Stimulated activated CD8-positive, alpha-beta memory T cell treated with anti-CD3 and anti-CD28 coated beads, Interleukin-2, amount 100 ng/mL, for 48 hours (primary cell): ENCODE measurements at places on chromosomes 5 and 9.

GRCh38 chr5:55450050-55450765 is 84.6 kb downstream of the PLPP1 start:
- DNase-seq: no peak

DNA sequence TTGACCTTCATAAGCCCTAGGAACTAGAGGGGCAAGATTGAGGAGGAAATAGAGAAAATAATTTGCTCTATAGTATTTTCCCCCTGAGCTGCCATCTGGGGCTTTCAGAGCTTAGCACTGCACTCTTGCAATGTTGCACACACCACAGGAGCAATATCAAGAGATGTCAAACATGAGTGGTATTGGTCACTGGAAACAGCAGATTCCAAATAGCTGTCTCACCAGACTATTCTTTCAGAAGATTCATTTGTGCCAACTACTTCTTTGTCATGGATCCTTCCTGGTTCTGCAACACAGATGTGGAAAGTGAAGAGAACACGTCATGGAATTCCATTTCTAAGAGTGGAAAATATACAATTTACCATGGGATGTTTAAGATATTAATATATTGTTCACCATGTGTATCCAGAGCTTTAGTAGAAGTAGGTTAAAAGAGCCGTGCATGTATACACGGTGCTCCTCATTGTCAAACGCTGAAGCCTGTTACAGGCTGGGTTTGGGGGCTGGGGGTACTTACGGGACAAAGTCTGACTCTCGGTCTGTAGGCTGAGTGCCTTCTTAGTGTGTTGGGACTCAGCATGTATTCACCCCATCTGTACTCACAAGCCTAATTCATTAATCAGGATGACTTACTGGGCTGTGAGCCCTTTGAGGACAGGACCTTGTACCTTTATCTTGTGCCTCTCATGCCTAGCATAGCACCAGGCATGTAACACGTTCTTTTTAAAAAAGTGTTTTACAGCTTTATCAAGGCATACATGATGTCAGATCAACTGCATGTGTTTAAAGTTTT is 31.4 kb upstream of the GDNF start:
- no peak for DNase-seq

GRCh38 chr5:150740992-150741391 is 17.8 kb downstream of the DCTN4 start:
- no peak for DNase-seq

DNA sequence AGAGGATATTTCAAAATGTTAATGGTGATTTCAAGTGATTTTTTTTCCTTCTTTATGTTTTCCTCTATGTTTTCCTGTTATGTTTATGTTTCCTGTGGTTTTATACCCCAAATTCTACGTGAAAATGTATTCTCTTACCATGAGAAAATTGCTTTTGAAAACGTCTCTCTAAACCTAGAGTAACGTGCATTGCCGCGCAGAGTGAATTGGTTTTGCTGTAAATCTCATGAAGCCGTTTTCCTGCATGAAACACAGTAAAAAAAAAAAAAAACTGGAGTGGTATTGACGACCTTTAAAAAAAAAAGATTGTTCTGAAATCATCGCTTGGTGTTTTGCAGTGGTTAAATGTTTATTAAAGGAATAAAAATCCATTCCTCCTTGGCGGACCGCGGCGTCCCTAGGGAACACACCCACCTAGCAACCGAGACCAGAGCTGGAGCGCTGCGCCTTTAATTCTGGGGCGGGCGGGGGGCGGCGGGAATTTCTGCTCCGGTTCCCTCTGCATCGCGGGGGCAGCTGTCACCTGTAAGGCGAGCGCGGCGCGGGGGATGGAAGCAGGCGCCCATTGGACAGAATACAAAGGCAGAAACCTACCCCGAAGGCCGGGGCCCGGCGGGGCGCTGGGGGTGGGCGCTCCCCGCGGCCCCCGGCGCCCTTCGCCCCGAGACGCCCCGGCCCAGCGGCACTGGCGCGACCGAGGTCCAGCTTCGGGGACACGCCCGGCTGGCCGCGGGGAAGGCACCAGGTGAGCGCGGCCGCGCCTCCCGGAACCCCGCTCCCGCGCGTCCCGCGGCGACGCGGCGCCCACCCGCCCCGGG is at the start of gene SOWAHA:
SOWAHA (plus strand) TSS at position 522 of the 818 bp plus-strand sequence. CDS start 320 bp downstream, outside the sequence.
- DNase-seq: no peak

GRCh38 chr5:24491490-24491889 is 153.3 kb downstream of the CDH10 start:
- no peak for DNase-seq

DNA sequence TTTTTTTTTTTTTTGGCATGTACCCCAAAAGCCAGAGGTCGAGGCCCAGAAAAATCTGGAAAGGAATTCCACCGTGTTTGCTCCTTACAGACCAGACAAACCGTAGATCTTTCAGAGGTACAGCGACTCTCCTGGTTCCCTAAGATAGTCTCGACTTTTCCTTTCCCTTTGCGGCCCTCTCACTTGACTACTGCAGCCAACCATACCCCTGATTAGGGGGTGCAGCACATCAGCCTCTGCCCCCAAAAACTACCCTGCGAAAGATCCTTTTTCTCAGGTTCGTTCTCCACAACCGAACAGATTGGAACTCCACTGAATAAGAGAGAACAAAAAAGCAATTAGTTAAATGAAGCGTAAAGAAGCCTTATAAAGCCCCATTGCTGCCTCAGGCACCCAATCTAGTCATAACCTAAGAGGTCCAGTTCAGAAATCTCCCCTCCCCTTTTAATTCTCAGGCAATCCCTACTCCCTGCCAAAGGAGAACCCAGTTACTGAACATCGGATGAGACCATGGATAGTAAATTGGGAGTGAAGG is 379 bp upstream of the TICAM2 start:
- no peak for DNase-seq

DNA sequence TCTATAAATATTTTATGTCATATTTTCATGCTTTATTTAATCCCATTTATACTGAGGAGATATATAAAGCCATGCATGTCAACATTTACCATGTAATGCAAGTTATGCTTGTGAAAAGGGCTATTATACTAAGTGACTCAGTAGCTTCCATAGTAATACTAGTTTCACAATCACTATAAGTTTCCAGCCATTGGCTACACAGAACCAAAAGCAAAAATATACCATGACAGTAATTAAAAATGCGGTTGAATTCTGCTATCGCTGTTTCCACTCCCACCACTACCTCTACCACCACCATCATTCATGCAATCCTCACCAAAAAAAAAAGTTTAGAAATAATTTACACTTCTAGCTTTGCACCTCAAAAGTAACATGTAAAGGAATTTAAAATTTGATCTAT is 60.2 kb downstream of the MLLT3 start:
- no peak for DNase-seq

DNA sequence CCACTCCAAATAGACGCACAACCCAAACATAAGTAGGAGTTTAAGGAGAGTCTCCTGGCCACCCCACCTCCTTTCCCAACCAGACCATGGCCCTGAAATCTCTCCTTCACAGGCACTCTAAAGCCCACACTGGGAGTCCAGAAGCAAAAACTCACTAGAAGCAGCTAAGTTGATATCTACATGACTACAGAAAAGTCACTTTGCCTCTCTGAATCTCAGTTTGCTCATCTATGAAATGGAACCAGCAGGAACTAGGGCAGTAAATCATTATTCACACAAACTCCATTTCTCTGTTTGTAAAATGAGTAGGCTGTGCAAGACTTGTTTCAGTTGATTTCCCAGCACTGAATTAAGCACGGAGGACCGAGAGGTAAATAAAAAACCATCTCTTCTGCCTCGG is 4.1 kb upstream of the WWC1 start:
- no peak for DNase-seq

DNA sequence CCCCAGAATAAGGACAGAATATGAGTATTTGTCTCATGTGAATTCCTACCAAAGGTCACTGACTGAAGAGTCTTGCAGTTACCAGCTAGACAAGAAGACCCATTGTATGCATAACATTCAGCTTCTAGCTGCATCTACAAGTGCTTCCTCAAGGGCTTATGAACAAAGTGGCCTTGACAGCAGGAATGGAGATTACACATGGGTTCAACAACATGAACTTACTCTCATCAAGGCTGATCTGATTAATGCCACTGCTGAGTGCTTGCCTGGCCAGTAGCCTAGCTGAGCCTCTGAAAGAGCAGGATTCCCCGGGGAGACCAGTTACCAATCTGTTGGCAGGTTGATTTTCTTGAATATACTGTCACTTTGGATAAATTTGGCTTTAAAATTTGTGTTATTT is 76.7 kb upstream of the CHD1 start:
- no peak for DNase-seq

GRCh38 chr9:7984203-7984602 is 184.6 kb upstream of the DMAC1 start:
- DNase-seq: no peak

DNA sequence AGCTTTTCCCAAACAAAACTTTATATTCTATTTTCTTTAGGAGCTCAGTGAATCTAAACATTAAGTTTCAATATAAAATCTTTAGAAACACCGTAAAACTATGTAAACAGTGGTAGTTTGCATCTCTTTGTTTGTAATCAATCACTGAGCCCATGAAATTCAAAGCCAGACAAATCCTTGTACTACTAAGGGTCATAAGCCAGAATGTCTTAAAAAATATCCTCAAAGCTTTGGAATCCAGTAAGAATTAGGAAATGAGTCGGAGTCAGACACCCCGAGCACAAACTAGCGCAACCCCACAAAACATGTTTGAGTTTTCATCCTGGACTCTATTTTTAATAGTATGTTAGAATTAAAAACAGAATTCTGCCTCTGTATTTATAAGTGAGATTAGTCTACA is 153.8 kb downstream of the HSPA4 start:
- DNase-seq: no peak

GRCh38 chr5:177378884-177379883 is 5.0 kb upstream of the SLC34A1 start:
- DNase-seq: no peak

- DNase-seq: no peak
These were observed 40.5 kb downstream of the OLFM1 start for GRCh38 chr9:135127718-135128670.

GRCh38 chr5:35247648-35248034 is 17.4 kb upstream of the PRLR start:
- no peak for DNase-seq

DNA sequence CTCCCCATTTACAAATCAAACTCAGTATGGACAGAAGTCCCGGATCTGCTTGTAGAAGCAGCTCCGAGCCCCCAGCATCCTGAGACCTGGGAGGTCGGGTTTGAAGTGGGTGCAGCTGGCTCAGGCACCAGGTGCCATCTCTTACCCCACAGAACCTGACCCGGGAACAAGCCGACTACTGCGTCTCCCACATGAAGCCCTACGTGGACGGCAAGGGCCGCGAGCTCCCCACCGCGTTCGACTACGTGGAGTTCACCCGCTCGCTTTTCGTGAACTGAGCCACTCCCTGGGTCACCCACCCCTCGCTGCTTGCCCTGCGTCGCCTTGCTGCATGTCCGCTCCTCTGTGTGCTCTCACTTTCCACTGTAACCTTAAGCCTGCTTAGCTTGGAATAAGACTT is 23.6 kb downstream of the DYNC2I2 start:
- DNase-seq: no peak

- DNase-seq: no peak
These were observed 11.7 kb upstream of the PDE4D start for GRCh38 chr5:59905188-59905587.

- no peak for DNase-seq
These were observed 13.6 kb downstream of the TICAM2 start for GRCh38 chr5:115588640-115589039.

DNA sequence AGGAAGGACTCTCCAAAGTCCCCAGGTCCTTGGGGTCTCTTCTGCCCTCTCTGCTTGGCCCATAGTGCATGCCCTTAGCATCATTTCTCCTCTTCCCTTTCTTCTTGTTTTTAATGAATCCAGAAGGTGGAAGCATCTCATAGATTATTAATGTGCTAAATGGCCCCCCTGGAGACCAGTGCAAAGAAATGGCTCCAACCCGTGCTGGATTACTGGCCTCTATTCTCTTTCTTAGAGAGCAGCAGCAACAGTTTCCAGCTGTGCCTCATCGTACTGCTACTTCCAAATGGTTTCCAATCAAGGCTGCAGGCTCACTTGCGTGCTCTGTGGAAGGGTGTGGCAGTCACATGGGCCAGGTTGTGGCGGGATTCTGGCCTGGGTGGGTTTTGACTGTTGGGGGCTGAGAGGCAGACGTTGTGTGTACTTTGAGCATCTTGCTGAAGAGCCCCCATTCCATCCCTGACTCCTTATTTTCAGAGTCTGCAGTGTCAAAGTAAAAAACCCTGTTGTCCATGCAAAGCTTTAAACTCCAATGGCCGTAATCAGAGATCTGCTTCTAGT is 139.7 kb downstream of the GABBR2 start:
- DNase-seq: no peak

DNA sequence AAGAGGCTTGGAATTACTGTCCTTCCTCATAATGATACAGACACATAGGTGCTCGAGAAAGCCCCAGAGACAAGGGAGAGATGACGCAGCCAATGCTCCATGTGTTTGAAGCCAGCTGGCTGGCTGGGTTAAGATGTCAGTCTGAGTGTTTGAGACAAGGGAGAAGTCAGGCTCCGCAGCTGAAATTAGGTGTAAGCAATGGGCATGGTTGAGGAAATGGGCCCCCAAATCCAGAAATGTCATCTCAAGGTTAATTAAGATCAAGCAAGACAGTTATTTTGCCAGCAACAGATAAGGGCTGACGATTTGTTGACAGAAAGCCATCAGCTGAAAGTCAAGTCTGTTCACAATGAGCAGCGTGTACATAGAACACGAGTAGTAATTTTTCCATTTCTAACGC is 713.4 kb downstream of the IRX1 start:
- no peak for DNase-seq

DNA sequence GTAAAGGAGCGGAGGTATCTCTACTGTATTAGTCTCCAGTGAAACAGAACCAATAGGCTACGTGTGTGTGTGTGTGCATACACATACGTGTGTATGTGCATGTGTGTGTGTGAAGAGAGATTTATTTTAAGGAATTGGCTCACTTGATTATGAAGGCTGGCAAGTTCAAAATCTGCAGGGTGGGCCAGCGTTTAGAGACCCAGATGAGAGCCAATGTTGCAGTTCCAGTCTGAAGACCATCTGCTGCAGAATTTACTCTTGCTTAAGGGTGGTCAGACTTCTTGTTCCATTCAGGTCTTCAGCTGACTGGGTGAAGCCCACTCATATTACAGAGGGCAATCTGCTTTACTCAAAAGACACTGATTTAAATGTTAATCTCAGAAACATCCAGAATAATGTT is 119.2 kb downstream of the FGF18 start:
- DNase-seq: no peak

GRCh38 chr9:128912270-128912853 is 8.4 kb upstream of the PHYHD1 start:
- DNase-seq: no peak
